ENCODE measurements at places on chromosomes 12 and 14.

- DNase-seq, result no peak
Observed at GRCh38 chr14:77018785-77019184, 9.7 kb downstream of the IRF2BPL start.

- DNase-seq, result no peak
Observed at GRCh38 chr12:45269412-45269751, 53.5 kb downstream of the ANO6 start.

DNA sequence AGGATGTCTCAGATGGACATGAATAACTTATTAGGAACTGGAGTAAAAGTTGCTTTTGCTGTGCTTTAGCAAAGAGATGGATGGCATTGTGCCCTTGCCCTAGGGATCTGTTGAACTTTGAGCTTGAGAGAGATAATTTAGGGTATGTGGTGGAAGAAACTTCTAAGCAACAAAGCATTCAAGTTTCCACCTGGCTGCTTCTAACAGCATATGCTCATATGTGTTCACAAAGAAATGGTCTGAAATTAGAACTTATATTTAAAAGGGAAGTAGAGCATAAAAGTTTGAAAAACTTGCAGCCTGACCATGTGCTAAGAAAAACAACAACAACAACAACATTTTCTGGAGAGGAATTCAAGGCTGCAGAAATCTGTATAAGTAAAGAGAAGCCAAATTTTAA lies 7.9 kb upstream of the CPSF6 start:
- no peak for DNase-seq

GRCh38 chr12:29711381-29711780 lies 72.4 kb downstream of the TMTC1 start:
- DNase-seq, result no peak

DNA sequence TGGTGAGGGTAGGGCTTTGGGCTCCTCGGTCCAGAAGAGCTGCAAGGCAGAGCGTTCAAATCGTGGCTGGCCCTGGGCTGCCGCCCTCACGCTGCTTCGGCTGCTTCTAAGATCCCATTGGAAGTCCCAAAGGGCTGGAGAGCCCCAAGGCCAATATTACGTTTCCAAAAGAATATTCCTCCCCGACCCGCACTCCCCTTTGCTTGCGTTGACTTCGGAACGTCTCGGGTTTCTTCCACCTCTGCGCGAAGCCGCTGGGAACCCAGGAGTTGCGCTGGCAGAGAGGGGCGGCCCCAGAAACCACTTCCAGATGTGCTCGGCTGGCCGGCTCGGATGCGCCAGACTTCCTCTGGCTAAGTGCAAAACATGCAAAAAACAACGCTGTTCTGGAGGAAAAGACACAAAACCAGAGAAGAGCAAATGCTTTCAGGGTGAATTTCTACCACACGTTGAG lies at the start of gene GLT8D2:
GLT8D2 (minus strand) TSS at position 285 of the 454 bp plus-strand sequence. CDS start 30,539 bp downstream, outside the sequence.
- DNase-seq, result peak; percentile 66

DNA sequence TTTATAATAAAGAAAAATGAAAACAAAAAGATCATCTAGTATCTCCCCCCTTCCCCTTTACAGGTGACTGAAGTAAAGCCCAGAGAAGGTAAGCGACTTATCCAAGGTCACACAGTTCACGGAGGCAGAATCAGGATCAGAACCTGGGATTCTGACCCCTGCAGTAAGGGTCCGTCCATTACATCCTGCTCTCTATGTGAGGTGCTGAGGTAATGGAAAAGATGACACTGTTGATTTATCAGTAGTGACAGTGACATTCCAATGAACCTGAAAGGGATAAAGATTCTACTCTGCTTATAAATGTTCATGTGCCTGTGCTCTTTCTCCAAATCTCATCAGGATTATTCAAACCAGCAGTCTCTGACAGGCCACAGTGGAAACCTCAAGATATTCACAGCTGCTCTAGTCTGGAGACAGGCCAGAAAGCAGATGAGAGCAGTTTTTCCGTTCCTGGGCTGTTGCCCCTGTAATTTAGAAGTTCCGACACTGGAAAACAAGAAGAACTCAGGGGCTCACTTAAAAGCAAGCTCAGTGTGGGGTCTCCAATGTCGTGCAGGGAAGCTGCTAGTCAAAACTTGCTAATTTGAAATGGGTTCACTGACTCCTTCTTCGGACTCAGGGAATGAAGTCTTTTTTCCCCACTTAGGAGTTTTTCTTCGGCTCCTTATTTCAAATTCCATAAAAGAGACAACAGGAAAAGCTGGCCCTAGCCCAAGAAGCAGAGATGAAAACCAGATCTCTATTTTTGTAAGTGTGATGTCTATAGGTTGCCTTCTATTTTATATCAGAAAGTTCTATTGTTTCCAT lies 131.8 kb upstream of the EEA1 start:
- no peak for DNase-seq

DNA sequence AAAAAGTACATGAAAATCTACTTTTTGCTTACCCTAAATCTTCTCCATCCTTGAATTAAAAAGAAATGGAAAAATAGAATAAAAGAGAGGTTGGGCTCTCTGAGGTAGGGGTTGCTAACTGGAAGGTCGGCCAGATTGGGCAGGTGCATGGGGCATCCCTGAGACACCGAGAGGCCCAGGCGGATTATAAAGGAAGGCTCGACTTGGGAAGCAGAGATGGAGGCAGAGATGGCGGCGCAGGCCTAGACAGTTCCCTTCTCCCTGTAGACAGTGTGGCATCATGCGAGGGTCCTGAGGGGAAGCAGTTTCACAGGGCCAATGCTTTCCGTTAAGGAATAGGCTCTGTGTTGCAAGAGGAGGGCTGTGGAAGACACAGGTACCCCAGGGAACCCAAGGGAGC lies 3.7 kb upstream of the KRT74 start:
- no peak for DNase-seq

- DNase-seq, result no peak
Observed at GRCh38 chr12:57756406-57757341, 1.8 kb downstream of the MARCHF9 start.

DNA sequence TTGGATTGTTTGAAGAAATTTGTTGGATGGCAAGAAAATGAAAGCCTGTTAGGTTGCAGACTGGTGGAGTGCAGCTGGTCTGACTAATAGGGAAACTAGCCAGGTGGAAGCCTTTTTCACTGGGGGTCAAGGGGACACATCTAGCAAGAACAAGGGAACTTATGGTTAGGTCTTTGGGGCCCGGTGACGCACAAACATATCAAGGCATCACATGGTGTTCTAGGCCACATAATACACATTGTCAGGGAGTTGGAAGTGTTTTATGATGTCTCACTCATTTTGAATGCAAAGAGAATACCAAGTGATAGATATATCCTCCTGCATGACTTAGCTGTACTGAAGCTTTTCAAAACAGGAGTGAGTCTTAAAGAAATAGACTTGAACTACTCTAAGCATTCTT lies 351.2 kb downstream of the KCNH5 start:
- DNase-seq, result no peak

- DNase-seq, result no peak
Observed at GRCh38 chr12:128138125-128138524, 128.8 kb upstream of the TMEM132C start.

GRCh38 chr14:91429385-91429784 lies 11.8 kb upstream of the CCDC88C start:
- no peak for DNase-seq

GRCh38 chr12:26429070-26429691 lies 233.8 kb downstream of the SSPN start:
- no peak for DNase-seq

DNA sequence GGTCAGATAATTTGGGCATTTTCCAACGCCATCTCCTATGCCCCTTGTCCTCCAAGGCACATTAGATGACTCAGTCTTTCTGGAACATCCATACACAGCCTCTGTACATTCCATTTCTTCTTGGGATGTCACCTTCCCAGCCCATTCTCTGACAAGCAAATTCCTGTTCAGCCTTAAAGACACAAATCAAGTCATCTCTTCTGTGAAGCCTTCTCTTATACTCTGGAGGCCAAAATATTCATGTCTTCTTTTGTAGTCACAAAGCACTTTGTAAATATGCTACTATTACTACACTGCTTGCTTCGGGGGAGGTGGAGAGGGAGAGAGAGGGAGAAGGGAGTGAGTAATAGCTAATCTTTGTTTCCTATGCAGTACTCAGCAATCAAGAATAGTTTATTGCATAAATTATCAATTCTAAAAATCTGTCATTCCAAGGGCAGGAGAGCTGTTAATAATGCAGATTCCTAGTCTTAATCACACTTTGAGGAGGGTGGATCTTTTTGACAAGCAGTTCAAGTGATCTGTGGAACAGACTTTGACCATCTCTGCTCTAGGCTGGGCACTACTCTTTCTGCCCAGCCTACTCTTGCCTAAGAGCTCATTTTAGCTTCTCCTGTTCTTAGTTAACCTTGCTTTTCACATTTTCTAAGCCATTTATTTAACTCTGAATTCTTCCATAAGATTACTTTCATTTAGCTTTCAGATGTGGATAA lies 27.9 kb downstream of the KCNMB4 start:
- peak; percentile 52 for DNase-seq

- DNase-seq, result no peak
Observed at GRCh38 chr14:103192246-103192840, 69.1 kb downstream of the TNFAIP2 start.

GRCh38 chr12:107033758-107034739 lies 47.1 kb upstream of the MTERF2 start:
- DNase-seq, result no peak

DNA sequence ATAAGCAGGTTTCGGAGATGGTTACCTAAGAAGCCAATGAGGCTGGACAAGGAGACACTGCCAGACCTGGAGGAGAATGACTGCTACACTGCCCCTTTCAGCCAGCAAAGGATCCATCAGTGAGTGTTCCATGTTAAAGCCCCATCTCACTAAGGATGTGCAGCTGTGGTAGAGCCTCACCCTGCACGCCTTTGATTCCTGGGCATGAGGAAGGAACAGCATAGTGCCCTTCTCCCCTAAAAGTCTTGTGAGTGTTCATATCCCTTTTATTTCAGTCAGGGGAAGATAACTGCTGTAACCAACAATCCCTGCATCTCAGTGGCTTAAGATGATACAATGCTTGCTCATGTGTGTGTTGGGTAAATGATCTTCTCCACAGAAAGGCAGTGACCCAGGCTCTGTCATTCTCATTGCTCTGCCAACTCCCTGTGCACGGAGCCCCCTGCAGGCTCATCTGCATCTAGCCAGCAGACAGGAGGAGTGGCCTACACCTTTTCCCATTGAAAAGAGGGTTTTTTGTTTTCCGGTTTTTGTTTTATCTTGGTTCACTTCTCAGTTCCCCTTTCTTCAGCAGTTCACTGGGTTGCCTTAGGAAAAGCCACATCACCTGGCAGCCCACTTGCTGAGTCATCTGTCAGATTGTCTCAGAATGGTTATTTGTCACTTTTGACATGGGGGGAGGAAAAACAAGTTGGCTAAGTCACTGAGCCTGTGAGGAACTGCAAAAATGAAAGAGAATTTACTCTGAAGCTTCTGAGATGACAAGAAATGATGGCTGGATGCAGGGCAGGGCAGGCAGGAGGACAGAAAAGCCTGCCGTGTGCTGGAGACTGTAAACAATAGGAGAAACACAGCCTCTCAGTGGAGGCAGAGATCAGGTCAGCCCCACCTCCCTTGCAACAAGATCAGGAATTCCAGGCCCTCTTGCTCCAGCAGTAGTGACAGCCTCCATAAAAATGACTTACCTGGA lies 193.3 kb downstream of the ANO4 start:
- DNase-seq, result no peak

DNA sequence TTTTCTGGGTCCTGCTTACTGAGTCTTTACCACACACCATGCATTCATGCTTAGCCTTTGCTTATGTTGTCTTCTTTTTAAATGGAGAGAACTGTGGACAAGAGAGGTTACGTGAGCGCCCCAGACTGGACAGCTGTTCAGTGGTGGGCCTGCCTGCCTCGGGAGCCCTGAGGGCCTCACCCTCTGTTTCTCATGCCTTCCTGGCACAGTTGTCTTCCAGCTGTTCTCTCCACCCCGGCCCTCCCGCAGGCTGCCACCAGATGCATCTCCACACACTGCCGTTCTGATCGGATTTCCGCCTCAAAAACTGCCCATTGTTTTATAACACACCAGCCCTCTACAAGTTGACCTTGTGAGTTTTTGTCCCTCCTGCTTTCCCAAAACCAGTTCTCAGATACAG lies 100.8 kb downstream of the SAMD4A start:
- DNase-seq, result no peak

- no peak for DNase-seq
Observed at GRCh38 chr12:480831-481816, 21.4 kb downstream of the B4GALNT3 start.

- DNase-seq, result peak; percentile 52
Observed at GRCh38 chr12:110590806-110591326, 7.7 kb upstream of the PPTC7 start.

DNA sequence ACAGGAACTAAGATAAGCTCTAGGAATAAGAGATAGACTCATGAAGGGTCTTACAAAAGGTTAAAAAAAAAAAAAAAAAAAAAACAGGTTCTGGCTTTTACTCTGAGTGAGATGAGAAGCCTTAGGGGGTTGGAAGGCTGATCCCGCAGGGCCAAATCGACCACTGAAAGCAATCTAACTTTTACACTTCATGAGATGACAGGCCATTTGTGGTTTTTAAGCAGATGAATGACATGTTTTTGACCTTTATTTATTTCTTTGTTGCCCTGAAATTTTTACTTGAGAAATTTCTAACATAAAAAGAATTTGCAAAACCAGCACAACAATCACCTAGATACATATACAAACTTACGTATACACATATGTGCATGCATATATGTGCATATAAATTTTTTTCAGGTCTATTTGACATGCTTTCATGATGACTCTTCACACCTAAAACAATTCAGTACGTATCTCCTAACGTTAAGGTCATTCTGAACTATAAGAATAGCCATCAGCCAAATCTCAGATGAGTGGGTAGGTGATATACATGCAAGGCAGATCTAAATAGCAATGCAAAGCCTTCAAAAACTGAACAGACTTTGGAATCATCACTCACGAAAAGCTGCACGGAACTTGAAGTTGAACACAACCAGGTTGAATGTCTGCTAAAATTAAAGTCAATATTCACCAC lies 87.0 kb downstream of the R3HDM2 start:
- DNase-seq, result no peak

- DNase-seq, result no peak
Observed at GRCh38 chr12:4809013-4809448, 88.8 kb downstream of the GALNT8 start.

DNA sequence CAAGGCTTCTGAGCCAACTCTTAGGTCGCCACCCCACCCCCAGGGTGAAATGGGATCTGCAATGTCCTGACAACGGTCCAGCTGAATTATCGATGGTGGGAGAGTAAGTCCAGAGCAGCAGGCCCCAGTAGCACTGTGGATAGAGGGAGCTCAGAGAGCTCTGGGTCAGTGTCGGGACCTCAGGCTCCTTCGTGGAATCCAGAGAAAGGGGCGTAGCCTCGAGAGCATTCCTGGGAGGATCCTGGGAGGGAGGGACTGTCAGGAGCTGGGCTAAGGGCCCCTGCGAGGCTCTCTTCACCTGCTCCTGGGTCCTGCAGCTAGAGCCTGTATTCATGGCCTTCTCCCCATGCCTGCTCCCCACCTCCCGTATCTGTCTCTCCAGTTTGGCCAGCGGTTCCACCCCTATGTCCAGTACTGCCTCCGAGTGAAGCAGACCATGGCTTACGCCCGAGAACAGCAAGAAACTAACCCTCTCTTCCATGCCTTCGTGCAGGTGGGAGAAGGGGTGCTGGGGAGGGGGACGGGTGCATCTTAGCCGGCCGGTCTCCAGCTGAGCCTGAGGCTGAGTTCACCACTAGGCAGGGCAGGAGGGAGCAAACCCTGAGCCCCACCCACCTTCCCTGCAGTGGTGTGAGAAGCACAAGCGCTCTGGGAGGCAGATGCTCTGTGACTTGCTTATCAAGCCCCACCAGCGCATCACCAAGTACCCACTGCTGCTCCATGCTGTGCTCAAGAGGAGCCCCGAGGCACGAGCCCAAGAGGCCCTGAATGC lies 6.6 kb downstream of the PLEKHG6 start:
- no peak for DNase-seq
